ENCODE measurements at places on chromosomes 5 and 9.

DNA sequence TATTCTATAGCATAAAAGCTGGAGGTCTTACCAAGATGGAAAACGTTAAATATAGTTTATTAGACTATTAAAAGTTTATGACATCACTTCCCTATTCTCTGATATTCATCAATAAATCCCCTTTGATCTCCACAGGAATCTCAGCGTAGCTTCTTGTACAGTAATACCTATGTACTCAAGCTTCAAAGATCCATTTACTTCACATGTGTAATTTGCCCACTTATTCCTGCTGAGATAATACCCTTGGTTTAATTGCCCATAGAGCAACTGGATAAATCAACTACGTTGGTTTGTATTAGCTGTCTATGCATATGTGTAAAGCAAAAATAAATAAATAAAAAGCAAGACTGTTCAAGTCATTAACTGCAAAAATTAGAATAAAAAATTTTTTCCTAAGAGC lies 219.7 kb downstream of the EFNA5 start:
- DNase-seq = no peak

DNA sequence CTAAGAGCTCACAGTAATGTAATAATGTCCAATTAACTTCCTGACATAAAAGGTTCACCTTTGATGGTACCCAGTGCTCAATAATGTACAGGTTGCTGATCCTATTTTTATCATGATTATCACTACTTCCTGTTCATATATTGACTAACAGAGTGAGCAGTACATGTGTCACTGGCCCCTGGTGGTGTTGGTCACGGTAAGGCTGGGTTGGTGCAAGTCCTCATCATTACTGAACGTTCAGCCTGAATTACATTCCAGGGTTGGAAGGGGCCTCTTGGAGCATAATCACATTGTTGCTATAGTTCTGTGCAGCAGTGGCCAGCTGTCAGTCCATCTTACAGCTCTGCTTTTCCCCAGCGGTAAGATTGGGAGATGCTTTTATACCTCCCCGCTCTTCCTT lies 24.2 kb upstream of the CKMT2 start:
- no peak for DNase-seq

GRCh38 chr5:90112033-90112692 lies 297.4 kb downstream of the CETN3 start:
- DNase-seq = no peak

DNA sequence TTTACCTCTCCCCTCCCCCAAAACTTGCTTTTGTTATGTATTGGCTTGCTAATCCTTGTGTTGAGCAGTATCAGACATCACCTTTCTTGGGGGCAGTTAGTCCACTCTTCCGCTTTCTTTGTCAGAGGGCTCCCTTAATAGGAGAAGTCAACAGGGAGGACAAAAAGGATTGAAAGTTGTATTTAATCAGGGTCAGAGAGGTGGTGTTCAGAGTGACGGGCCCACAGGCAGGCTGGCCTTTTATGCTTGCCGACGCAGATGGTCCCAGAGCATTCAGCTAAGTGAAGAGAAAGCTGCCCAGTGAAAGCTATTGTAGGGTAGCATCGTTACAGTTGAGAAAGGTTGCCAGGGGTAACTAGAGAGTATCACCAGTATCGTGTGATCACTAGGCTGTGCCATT lies 131.1 kb downstream of the ZCCHC7 start:
- no peak for DNase-seq

GRCh38 chr9:119003201-119003611 lies 366.0 kb downstream of the BRINP1 start:
- DNase-seq = no peak

- no peak for DNase-seq
Observed at GRCh38 chr5:178420354-178420781, 169.8 kb downstream of the COL23A1 start.

DNA sequence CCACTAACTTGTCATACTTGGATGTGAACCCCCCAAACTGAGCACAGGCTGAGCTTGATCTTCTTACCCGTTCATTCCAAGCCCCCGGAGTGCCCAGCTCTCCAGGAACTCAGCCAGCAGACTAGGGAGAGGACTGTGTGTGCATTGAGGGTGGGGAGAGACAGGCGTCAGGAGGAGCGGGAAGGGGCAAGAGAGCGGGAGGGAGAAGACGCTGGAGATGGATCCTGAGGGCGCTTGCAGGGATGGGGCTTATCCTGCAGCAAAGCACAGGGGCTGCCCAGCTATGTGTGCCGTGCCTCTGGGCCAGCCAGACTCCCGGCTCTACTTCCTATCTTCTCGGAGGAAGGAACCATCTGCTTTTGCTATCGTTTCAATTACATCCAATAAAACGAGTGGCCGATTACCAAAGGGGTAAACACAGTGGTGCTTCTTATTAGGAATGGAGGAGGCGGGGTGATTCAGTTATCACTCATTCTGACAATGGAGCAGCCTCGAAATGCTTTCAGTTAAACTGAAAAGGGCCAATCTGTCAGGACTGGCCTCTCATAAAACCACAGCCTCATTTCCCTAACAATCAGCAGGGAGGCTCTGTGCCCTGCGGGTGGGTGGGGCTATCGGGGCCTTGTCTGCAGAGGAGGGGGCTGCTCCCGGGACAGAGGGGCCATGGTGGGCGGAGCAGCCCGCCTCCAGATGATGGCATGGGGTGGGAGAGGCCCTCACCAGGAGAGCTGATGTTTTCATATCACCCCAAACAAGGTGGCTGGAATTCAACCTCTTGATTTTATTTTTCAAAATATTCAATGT lies 168.2 kb downstream of the DAB2IP start:
- DNase-seq = no peak

- no peak for DNase-seq
Observed at GRCh38 chr5:51632793-51633192, 249.5 kb downstream of the ISL1 start.

GRCh38 chr9:76846297-76846696 lies 59.6 kb downstream of the PRUNE2 start:
- no peak for DNase-seq

GRCh38 chr9:136750526-136750925 lies 2.2 kb upstream of the LCN6 start:
- no peak for DNase-seq

DNA sequence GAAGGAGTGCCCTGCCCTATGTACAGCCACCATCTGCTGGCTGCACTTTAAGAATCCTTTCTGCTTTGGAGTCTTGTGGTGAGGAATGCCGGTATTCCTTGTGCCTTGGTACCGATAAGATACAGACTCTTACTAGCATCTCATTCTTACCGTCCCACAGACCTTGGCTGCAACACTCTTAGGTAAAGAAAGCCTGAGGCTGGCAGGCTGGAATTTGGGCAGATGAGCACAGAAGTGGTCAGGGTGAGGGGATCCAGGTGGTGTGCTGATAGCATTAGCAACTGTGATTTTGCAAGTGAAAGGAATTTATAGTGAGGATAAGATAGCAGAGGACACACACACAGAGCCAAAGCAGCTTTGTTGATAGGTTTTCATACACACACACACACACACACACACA lies 198.1 kb downstream of the ENC1 start:
- peak; percentile 55 for DNase-seq

DNA sequence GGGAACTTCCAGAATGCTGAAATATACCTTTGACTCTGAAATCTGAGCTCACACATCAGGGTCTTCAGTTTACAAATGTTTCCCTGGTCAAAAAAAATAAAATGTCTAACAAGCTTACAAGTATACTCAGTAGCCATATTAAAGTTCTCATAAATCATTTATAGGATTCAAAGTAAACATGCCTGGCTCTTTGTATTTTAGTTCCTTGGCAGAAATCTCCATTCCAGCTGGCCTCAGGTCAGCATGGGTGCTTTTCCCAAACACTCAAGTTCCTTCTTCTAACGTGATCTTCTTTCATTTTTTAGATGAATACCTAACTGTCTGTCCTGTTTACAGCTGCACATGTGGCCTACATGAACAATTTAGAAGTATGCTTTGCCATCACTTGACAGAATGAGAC lies 263.2 kb downstream of the GAS1 start:
- DNase-seq = no peak

DNA sequence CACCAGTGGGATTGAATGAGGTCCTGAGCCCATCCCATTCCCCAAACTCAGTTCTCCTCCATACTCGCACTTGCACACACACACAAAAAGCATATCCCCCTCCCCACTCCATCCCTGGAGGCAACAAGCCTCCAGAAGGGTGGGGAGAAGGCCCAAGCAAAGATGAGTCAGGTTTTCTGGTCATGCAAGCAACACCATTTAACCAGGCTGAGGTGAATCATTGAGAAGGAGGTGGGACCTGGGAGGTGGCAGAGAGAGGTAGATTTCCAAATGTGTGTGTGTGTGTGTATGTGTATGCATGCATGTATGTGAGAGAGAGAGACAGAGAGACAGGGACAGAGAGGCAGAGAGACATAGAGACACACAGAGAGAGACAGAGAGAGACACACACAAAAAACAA lies 185.2 kb upstream of the TRIM32 start:
- no peak for DNase-seq

GRCh38 chr5:141512911-141513626 lies 24.2 kb downstream of the PCDHGC5 start:
- no peak for DNase-seq

- DNase-seq = no peak
Observed at GRCh38 chr9:108687006-108687987, 168.5 kb downstream of the ACTL7B start.

GRCh38 chr9:133991964-133992779 lies at the start of gene VAV2:
TSS of gene VAV2 (minus strand) at chr9:133992324. CDS start at chr9:133992278, 46 bp downstream.
- peak; percentile 79 for DNase-seq

DNA sequence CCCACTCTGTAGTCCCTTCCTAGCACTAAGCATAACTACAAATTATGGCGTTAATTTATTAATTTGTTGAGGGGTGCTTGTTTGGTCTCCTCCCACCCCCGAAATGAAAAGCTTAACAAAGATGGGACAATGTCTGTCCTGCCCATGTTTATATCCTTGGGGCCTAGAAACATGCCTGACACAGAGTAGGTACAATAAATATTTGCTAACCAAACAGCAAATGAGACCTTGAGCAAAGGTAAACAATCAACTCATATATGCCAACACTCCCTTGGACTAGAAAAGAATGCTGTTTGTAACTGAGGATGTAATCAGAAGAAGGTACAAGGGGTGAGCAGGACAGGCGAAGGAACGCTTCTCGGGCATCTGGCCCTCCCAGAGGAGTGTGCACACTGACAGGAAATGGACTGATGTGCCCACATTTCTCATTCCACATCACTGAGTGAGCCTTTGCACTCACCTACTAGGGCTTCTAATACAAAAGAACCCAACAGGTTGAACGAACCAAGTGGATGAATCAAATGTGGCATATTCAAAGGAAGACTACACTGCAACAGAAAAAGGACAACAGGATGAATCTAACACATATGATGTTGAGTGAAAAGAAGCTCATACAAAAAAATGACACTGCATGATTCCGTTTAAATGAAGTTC lies 66.8 kb downstream of the MED27 start:
- DNase-seq = no peak

DNA sequence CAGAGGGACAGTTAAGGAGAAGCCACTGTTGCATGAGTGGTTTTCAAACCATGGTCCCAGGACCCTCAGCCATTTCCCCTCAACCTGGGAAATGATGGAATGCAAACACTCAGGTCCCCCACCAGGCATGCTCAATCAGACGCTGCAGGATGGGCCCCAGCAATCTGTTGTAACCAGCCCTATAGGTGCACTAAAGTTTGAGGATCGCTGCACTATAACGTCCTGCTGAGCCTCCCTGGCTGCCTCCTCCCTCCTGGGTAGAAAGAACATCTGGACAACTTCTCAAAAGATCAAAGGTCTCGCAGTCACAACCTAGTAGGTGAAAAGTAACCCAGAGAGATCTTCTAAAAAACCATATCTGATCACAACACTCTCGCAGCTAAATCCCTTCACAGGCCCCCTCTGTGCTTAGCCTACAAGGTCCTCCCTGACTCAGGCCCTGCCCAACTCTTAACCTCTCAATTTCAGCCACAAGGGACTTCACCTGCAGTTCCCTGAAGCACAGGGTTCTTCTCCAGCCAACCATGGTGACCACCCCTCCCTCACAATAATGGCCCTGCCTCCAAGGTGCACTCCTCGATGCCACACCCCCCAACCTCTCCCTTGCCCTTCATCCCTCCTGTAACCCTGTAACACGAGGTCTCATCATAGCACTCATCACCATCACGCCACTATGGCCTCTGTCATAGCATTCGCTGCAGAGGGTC lies 3.5 kb downstream of the SHB start:
- no peak for DNase-seq

GRCh38 chr9:8484597-8485191 lies 685.1 kb upstream of the DMAC1 start:
- no peak for DNase-seq

DNA sequence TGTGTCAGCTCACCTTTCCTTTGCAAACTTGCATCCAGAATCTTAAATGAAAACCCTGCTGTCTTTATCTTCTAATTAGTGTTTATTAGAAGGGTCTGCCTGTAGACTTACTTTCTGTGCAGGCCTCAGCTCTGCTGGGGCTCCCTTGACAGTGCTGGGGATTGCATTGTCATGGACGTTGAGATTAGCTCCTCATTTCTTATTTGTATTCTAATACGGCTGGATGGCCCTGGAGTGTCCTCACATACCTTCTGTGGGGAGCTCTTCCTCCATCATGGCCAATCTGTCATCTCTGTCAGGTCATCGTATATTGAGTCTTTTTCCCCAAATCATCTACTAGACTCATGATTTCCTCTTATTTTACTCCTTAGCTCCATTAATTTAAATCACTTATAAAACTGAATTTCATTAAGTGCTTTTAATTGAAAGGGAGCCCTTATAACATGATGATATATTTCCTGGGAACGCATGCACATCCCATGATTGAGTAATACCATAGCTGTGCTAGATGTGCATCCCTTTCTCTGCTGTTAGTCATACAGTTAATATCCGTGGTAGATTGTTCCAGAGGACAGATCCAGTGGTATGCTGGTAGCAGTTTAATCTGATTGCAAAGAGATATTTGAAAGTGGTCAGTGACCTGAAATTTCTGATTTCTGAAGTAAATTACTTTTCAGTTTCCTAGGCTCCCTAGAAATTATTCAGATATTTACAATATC lies 61.6 kb downstream of the ICE1 start:
- no peak for DNase-seq

DNA sequence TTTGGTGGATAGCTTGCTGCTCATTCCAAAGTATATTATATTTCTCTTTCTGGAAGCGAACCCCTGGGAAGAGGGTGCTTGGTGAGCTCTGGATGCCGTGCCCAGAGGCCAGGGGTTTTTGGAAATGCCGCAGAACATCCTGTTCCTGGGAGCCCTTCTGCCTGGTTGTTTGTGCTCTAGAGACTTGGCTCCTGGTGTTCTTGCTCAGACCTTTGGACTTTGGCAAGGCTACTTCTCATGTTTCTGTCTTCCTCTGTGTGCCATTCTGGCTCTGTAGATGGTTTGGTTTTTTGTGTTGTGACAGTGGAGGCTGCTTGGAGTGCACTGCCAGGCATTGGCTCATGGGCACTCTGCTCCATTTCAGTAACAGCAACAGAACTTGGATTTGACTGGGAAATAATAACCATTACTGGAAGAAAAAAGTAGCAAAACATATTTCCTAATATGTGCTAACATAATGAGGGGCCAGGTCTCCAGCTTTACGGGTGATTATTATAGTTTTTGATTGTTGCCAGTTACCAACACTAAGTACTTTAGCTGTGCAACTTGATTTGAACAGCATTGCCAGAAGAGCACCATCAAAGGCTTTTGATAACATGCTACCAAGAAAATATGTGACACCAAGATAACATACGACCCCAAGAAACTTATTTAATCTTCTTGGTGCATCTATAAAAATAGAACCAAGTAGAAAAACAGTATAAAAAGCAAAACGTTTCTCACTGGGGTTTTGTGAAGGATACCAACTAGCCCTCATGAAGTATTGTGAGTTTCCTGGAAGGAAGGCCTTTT lies 94.2 kb downstream of the PCSK1 start:
- no peak for DNase-seq
